ENCODE measurements at places on chromosomes 7 and 10.

GRCh38 chr10:107169516-107169915 lies 5.0 kb upstream of the SORCS1 start:
- no peak for DNase-seq

- DNase-seq = no peak
Observed at GRCh38 chr10:6141296-6142151, 52.7 kb downstream of the RBM17 start.

- no peak for DNase-seq
Observed at GRCh38 chr7:111527545-111527944, 34.7 kb downstream of the IMMP2L start.

GRCh38 chr7:102966465-102966864 lies 53.7 kb downstream of the LRRC17 start:
- no peak for DNase-seq

Data from DMS79 (cell line).